ENCODE measurements at places on chromosomes 12 and 14. TPM values are rescaled to one million over a fixed set of nuclear protein-coding genes. Genes with fewer than 3 reads are reported as not detected.

The SPTB gene
- 1.7 TPM for polyA plus RNA-seq

The TEX22 gene
- polyA plus RNA-seq = 1.2 TPM

The ZNF84 gene
- polyA plus RNA-seq = 19.0 TPM

The GPN3 gene
- 27.4 TPM for polyA plus RNA-seq

The SLC17A8 gene
- not detected for polyA plus RNA-seq

The TSPAN19 gene
- polyA plus RNA-seq = not detected

The TAS2R46 gene
- polyA plus RNA-seq = not detected

The FAM222A gene
- 11.3 TPM for polyA plus RNA-seq

The RAB5B gene
- 103 TPM for polyA plus RNA-seq

The TCHP gene
- polyA plus RNA-seq = 7.9 TPM

The CCDC60 gene
- not detected for polyA plus RNA-seq

The SDSL gene
- 24.7 TPM for polyA plus RNA-seq

The CIDEB gene
- 59.9 TPM for polyA plus RNA-seq

The CARMIL3 gene
- not detected for polyA plus RNA-seq

The LHX5 gene
- not detected for polyA plus RNA-seq

The LTB4R2 gene
- 0.92 TPM for polyA plus RNA-seq

The CAPRIN2 gene
- polyA plus RNA-seq = 23.0 TPM

The AICDA gene
- polyA plus RNA-seq = not detected

The C1R gene
- 89.6 TPM for polyA plus RNA-seq

The HOXC9 gene
- 4.1 TPM for polyA plus RNA-seq

The TPH2 gene
- not detected for polyA plus RNA-seq

The BMP4 gene
- polyA plus RNA-seq = 41.2 TPM

The MANSC4 gene
- polyA plus RNA-seq = not detected

The GPD1 gene
- polyA plus RNA-seq = 30.6 TPM

The GALNT8 gene
- 1.3 TPM for polyA plus RNA-seq

The RPS6KL1 gene
- polyA plus RNA-seq = 1.5 TPM

The FAM181A gene
- polyA plus RNA-seq = 0.90 TPM

The PRICKLE1 gene
- 24.8 TPM for polyA plus RNA-seq

The DEGS2 gene
- 11.8 TPM for polyA plus RNA-seq

The NANOG gene
- 0.06 TPM for polyA plus RNA-seq

The TAS2R7 gene
- not detected for polyA plus RNA-seq

The KLRC2 gene
- polyA plus RNA-seq = not detected

The VRTN gene
- 0.35 TPM for polyA plus RNA-seq

The CCND2 gene
- 131 TPM for polyA plus RNA-seq

All from hepatocyte (in vitro differentiated cells).